ENCODE measurements at places on chromosomes 2 and 18.

DNA sequence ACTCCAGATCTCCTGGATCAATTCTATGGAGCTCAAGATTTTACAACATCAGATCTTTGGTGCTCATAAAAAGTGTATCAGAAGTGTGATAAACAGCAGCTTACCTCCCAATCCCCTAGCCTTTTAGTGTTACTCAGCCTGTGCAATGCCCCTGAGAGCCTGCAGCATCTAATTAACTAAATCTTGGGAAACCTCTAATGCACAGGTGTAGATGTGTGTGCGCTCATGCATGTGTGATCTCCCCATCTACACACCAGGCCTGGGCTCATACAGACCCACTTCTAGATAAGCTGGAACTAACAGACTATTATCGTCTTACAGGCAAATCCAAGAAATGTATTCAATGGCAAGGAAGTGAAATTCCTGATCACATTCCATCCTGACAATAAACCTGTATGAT, 7.5 kb downstream of the SUCLG1 start:
- no peak for DNase-seq

DNA sequence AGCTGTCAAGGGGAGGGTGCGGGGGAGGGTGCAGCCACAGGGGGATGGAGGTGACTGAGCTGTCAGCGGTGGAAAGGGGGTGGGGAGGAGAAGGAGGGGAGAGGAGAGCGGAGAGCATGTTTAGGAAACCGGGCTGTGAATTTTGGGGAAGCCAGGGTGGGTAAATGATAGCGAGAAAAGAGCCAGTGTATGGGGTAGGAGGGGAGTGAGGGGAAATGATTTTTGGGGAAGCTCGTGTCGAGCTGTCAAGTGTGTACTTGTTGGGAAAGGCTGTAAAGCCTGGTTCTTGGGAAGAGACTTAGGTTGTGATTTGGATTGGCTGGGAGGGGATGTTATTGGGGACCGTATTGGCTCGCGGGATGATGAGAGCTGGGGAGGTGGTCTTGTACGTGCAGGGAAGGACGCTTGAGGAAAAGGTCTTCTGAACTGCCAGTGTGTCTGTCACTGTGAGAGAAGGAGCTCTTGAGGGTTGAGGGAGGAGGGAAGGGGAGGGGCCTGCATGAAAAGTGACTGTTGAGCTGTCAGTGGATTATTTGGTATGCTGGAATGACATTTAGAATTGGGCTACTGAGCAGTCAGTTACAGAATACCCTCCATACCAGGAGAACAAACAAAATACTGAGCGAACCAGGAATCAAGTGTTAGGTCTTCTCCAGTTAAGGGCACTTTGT, 1.0 kb downstream of the UBR3 start:
- DNase-seq = peak; percentile 18

- no peak for DNase-seq
Measured at GRCh38 chr2:198040835-198041234, 236.4 kb downstream of the PLCL1 start.

DNA sequence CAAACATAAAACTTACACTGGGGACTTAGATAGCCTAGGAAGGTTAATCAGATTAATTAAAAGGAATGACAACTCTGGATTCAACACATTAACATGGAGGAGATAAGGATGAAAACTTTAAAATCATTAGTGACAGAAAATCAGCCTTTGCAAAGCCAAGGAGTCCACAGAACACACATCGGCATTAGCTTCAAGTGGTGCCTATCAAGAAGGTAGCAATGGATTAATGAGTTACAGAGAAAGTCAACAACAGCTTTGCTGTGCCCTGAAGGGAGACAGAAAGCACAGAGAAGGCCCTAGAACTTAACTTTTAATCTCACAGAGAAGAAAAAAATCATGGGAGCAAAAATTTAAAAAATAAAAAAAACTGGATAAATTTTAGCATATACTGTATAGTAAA, 88.6 kb downstream of the KCNH7 start:
- DNase-seq = peak; percentile 4

DNA sequence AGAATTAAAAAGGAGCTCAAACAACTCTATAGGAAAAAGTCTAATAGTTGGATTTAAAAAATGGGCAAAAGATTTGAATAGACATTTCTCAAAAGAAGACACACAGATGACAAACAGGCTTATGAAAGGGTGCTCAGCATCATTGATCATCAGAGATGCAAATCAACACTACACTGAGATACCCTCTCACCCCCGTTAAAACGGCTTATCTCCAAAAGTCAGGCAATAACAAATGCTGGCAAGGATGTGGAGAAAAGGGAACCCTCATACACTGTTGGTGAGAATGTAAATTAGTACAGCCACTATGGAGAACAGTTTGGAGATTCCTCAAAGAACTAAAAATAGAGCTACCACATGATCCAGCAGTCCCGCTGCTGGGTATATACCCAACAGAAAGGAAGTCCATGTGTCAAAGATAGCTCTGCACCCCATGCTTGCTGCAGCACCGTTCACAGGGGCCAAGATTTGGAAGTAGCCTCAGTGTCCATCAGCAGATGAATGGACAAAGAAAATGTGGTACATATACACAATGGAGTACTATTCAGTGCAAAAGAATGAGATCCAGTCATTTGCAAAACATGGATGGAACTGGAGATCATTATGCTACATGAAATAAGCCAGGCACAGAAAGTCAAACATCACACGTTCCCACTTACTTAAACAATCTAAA, 46.7 kb upstream of the B3GNT7 start:
- no peak for DNase-seq

DNA sequence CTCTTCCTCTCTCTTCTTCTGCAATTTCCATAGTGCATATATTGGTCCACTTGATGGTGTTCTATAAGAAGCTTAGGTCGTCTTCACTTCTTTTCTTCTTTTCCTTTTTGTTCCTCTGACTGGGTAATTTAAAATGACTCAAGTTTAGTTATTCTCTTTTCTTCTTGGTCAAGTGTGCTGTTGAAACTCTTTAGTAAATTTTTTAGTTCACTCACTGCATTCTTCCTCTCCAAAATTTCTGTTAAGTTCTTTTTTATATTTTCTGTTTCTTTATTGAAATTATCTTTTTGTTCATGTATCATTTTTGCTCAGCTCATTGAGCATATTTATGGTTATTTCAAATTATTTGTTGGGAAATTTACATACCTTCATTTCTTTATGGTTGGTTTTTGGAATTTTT, 32.7 kb upstream of the ZSWIM2 start:
- DNase-seq = no peak

GRCh38 chr18:63936932-63937393, 12.1 kb upstream of the HMSD start:
- DNase-seq = peak; percentile 1

DNA sequence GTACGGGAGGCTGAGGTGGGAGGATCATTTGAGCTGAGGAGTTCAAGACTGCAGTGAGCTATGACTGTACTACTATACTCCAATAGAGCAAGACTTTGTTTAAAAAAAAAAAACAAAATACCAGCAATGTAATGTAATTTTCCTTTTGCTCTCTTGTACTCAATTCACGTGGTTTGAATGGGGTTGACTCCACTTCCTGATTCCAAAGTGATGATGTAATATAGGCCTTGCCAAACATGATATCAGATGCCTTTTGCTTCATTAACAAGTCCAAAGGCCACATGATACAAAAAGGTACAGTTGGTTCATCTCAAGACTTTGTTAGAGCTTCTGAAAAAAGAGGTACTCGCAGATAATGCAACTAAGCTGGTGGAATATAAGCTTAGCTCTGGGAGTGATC, 321.8 kb downstream of the ZEB2 start:
- DNase-seq = no peak

DNA sequence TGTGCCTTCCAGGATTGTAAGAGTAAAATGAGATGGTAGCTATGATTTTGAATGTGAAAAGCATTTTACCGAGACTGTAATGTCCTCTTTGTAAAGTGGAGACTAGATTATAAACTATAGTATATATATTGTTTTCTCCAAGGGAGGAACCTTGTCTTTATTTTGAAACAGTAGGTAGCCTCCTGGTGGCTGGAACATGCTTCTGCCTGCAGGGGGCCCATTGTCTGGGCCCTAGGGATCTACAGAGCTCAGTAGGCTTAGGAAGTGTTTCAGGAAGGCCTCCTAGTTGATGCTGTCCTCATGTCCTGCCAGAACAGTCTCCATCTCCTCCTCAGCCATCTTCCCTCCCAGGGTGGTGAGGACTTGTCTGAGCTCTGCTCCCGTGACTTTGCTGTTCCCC, 3.0 kb downstream of the PIKFYVE start:
- no peak for DNase-seq

DNA sequence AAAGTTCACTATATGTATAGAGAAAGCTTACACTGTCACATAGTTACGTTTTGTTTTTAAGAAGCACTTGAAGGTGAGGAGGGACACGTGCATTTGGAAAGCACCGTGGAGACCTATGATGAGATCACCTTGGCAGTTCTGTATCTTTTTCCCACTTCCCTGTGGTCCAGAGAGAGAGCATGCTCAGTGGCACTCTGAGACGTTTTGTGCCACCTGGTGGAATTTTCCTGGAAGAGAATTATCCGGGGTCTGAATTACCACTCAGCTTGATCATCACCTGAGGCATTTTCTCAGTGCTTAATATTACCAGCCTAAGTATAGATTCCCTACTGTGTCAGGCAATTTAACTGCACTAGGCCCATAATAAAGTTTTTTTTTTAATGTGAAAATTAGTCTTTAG, 469.4 kb upstream of the SMIM21 start:
- peak; percentile 46 for DNase-seq

DNA sequence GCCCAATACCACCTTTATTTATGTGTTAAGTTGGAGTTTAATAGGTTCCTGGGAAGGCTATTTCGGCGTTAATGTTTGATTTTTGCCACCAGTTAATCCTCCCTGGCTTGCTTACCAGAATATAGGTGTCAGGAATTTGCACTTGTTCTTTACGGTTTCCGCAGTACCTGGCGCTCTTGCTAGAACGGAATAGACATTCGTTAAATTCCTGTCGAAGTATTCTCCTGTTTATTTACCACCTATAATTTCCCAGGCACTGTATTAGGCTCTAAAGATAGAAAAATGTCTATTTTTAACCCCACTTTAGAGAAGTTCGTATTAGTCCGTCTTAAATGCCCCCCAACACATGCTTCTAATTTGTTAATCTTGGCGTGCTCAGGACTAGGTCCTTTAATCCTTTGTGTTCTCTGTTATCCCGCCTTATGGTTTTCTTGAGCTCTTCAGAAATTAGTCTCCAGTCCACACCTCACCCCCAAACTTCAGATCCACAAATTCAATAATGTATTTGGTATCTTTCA, 575 bp downstream of the CCDC150 start:
- DNase-seq = no peak

- no peak for DNase-seq
Measured at GRCh38 chr2:129888896-129889295, 90.6 kb upstream of the RAB6C start.

DNA sequence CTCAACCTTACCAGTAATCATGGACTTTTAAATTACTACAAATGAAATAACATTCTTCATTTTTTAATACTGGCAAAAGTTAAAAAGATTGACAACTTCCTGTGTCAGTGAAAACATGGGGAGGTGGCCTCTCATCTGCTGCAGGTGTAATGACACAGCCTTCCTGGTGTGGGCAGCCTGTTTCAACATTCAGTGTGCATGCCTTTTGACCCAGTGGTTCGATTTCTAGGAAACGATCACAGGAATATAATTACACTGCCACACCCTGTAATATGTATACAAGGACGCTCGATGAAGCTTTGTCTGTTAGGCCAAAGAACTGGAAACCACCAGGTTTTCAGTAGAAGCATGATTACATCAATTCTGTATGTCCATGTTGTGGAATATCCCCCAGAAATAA, 68.7 kb downstream of the MTHFD2 start:
- DNase-seq = no peak

DNA sequence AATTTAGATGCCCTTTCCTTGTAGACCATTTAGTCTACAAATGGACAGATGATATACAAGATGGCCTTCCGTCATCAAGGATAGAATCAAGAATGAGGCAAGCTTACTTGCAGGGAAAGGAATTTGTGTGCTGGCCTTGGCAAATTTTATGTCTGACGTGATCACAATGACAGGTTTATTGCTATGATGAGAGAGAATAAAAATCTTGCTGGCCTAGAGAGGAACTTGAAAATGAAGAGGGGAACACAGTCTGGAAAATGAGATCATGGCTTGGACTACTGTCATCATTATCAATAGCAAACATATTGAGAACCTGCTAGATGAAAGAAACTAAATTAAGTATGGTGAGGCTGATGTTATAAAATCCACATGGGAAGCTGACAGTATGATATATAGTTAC, 66.0 kb downstream of the CSRNP3 start:
- DNase-seq = no peak

DNA sequence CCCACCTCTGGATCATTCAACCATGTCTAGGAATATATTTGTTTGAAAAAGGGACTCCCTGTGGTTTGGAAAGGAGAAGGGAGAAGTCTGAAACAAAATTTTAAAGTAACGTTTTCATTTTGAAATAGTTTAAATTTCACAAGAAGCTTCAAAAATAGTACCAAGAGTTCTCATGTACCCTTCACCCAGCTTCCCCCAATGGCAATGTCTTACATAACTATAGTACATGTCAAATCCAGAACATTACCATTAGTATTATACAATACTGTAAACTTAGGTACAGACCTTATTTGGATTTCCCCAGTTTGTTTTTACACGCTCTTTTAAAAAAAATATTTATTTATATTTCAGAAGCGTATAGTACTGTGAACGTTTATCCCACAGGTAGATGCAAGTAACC, 4.0 kb upstream of the LYG2 start:
- DNase-seq = no peak

DNA sequence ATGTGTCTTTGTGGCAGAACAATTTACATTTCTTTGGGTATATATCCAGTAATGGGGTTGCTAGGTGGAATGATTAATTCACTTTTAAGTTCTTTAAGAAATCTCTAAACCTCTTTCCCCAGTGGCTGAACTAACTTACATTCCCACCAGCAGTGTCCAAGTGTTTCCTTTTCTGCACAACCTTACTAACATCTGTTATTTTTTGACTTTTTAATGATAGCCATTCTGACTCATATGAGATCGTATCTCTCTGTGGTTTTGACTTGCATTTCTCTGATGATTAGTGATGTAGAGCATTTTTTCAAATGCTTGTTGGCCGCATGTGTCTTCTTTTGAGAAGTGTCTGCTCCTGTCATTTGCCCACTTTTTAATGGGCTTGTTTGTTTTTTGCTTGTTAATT, 43.1 kb upstream of the PTH2R start:
- no peak for DNase-seq

GRCh38 chr18:68817584-68817983, 19.7 kb downstream of the CCDC102B start:
- DNase-seq = no peak

- DNase-seq = no peak
Measured at GRCh38 chr2:226845386-226846116, 9.7 kb downstream of the RHBDD1 start.

GRCh38 chr2:169066897-169067296, 2.5 kb upstream of the DHRS9 start:
- DNase-seq = no peak

- no peak for DNase-seq
Measured at GRCh38 chr18:50377061-50377798, 2.4 kb downstream of the SKA1 start.

GRCh38 chr2:42232024-42232423, 62.9 kb downstream of the EML4 start:
- no peak for DNase-seq

Measured in left kidney (tissue), 8 donors.